ENCODE measurements at places on chromosomes 4 and X.

DNA sequence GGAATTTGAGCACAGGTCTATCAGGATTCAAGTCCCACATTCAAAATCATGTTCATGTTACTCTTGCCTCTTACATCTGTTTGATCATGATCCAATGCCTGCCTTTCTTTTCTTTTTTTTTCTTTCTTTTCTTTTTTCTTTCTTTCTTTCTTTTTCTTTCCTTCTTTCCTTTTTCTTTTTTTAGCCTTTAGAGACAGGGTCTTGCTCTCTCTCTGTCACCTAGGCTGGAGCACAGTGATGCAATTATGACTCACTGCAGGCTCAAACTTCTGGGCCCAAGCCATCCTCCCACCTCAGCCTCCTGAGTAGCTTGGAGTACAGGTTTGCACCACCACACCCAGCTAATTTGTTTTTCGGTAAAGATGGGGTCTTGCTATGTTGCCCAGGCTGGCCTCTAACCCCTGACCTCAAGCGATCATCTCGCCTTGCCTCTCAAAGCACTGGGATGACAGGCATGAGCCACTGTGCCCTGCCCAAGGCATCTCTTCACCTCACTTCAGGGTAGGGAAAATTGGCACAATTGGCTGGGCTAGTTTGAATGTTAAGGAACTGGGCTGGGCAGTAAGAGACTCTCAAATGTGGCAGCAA, 359.2 kb downstream of the FBXW7 start:
- no peak for DNase-seq

- no peak for DNase-seq
Measured at GRCh38 chr4:24067367-24068193, 177.7 kb upstream of the PPARGC1A start.

DNA sequence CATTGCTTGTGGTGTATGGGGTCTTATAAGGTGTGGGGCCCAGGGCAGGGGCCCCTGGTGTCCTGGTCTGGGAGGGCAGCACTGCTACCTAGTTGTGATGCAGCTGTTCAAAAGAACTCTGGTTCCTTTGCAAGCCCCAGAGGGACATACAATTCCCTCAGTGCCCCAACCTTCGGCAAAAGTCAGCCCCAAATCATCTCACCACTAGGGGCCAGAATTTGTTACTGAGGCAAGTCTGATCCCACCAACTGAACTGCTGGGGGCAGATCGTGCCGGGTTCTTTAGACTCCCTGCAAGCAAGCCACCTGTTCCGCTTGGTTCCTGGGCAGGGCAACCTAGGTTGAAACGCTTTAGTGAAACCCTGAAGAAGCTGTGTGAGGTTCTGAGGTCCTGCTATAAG, 180.1 kb upstream of the S100G start:
- DNase-seq = no peak

DNA sequence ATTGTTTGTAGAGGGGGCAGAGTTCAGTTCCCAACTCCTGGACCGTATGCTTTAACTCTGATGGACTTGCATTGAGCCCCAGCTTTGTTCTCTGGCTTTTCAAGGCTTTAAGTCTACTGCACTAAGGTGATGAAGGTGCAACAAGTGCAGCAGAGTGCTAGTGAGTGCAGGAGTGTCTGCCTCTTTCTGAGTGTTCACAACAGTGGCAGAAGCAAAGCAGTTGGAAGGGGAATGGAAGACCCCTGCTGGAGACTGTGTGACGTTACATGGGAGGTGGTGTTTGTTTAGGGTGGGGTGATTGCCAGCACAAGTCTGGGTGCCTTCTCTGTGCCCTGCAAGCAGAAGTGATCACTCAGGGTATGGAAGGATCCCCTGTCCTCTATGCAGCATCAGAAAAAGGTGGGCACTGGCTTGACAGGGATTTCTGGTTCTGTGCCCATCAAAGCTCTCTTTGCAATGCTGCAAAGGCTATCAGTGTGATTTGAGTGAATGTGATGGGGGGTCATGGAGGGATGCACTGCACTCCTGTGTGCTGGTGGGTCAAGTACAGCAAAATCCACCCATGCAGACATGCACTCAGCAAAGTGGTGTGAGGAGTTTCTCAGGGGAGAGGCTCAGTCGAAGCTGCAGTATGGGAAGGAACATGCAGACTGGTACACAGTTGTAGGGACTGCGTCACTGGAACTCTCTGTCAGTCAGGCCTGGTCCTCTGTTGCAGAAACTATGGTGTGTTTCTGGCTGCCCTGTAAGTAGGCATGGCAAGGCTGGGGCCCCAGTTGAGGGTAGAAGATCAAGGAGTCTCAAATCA, 70.9 kb upstream of the UGT2B7 start:
- no peak for DNase-seq

GRCh38 chrX:12954376-12954775, 20.5 kb upstream of the TMSB4X start:
- DNase-seq = no peak

- DNase-seq = no peak
Measured at GRCh38 chr4:184268584-184269160, 51.0 kb upstream of the ENPP6 start.

- no peak for DNase-seq
Measured at GRCh38 chr4:15451181-15451865, 18.4 kb upstream of the CC2D2A start.

- DNase-seq = no peak
Measured at GRCh38 chr4:73740353-73740778, at the start of gene CXCL8. Gene CXCL8 (plus strand): TSS chr4:73740569. CDS start chr4:73740659, 90 bp downstream.

- no peak for DNase-seq
Measured at GRCh38 chr4:121189326-121190215, 25.4 kb upstream of the TNIP3 start.

DNA sequence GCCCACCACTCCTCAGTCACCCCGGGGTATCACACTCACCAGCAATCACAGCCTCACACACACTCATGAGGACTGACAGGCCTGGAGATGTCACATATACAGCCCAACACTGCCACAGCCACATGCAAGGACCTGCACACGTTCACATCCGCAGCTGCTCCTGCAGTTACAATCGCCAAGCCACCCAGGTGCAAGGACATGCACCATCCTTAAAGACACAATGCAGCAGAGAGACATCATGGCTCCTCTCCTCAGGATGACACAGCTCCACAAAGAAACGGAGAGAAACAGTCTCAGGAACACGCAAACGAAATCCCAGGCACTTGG, 1.1 kb downstream of the PCSK1N start:
- no peak for DNase-seq

GRCh38 chr4:21685911-21686310, 262.7 kb downstream of the KCNIP4 start:
- DNase-seq = no peak

GRCh38 chr4:111761531-111761930, 383.7 kb upstream of the FAM241A start:
- DNase-seq = no peak

- no peak for DNase-seq
Measured at GRCh38 chr4:24209131-24209530, 319.3 kb upstream of the PPARGC1A start.

- no peak for DNase-seq
Measured at GRCh38 chr4:6747294-6748051, 31.5 kb downstream of the BLOC1S4 start.

- DNase-seq = no peak
Measured at GRCh38 chrX:110182362-110182761, 135.5 kb downstream of the AMMECR1 start.

GRCh38 chr4:70925418-70925817, 23.2 kb downstream of the MOB1B start:
- no peak for DNase-seq

DNA sequence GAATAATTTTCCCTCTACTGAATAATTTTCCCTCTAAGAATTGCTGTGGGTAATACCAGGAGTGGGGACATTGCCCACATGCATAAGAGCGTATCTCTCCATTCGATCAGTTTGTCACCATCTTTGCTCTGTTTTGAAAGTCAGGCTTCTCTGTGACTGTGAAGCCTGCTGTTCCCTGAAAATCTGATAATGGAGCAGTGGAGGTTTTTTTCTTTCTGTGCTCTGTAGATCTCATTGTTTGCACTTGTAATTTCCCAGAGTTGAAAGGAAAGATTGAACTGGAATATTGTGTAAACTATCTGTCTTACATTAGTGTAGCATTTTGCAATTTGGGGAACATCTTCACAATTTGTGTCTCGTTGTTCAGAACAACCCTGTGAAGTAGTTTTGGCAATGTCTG, 4.3 kb downstream of the ZXDB start:
- DNase-seq = no peak

DNA sequence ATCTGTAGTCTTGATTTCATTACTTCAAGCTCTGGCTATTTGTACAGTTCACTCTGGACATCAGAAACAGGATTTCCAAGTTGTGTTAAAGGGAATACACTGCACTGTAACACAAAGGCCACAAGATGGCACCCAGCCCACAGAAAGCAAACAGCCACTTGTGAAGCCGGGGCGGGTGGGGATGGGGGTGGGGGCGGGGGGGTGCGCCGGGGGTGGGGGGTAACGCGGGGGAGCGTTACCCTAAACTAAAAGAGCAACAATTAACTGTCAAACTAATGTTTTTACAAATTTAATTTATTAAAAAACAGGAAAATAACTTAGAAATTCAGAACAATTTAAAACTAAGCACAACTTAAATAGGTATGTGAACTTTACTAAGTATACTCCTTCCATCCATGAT, 27.3 kb downstream of the PRDX4 start:
- peak; percentile 10 for DNase-seq

DNA sequence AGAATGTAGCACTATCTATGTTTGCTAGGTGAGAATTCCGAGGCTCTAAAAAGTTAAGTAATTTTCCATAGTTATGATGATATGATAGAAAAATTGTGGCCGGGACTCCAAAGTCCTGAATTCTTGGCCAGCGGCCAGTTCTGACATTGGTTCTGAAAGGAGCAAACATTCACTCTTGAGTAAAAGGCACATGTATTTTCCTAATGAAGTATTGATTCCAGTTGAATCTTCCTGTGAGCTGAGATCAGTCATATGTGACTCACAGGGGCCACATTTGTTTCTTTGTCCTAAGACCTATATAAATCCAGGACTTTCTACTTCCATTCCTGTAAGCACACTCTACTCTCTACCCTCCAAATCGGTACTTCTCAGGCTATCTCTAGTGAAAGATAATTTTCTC, 349.9 kb downstream of the BMPR1B start:
- no peak for DNase-seq

GRCh38 chr4:153179100-153179499, 25.1 kb upstream of the TRIM2 start:
- DNase-seq = no peak

DNA sequence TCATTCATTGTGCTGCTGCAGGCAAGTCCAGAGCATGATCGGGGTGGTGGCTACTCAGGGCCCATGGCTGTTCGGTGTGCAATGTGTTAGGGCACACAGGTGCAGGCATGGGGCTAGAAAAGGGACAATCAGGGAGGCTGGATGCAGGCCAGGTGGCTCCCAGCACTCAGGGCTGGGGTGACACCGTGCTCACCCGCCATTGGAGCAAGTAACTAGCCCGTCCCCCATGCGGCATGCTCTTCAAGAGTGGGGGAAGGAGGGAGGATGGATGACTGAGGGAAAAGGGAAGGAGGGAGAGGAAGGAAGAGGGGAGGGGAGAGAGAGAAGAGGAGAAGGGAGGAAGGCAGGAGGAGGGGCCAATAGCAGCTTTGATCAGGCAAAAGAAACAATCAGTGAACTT, 64.7 kb downstream of the INTS6L start:
- DNase-seq = no peak

DNA sequence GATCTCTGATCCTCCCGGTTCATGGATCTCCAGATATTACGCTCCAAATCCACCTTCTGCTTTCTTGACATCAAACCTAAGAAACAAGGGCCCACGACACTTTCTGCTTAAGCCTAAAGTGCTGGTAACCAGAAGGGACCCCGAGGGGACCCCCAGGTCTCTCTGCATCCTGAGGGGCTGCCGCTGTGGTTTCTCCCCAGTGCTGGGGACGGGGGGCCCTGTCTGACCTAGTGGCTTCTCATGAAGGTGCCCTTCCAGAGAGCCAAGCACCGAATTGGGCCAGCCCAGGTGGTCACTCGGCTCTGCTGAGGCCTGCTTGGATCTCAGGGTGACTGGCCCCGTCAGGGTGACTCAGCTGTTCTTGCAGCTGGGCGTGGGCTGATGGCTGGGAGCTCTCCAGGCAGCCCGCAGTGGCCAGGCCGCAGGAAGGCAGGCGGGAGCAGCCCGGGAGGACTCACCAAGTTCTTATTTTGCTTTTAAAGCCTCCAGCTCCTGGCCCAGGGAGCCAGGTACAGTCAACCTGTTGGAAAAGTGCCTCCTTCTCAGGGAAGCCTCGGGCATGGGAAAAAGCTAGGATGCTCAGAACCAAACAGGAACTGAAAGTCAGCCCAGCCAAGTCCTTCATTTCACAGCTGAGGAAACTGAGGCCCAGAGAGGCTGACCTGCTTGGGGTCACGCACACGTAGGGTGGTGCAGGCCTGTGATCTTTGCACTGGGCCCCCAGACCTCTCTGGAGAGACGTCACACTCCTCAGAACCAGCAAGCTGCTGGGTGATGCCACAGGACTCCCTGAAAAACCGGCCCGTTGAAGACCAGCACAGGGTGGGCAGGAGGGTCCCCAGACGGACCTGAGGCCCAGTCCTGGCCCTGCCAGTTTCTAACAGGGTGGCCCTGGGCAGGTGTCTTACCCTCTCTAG, 16.7 kb downstream of the BLOC1S4 start:
- no peak for DNase-seq

DNA sequence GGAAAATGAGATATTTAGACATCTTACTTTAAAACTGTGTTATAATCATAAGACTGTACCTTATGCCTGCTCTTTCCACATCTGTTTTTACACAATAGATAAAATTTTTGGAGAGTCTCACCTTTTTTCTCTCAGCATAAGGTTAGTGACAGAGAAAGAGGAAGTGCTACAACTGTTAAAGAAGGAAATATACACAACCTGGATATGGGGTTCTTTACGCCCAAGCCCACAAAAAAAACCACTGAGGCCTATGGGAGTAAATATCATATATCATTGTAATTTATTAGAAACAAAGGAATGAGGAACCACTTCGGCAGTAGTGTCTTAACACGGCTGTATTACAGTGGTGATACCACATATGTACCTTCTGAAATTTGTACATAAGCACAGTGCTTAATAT, 265.9 kb upstream of the GK2 start:
- DNase-seq = no peak

DNA sequence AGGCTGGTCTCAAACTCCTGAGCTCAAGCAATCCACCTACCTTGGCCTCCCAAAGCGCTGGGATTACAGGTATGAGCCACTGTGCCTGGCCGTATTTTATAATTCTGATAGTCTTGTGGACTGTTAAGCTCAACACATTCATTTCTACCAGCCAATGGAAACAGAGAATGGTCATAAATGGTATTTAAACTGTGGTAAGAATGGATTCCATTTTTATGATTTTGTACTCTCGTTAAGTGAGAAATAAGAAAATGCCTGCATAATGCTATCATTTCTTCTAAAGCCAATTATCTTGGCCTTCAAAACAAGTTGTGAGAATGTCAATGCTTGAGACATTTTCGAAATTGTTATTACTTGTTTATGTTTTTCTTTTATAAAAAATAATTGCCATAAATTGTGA, 321.0 kb downstream of the IL15 start:
- no peak for DNase-seq

DNA sequence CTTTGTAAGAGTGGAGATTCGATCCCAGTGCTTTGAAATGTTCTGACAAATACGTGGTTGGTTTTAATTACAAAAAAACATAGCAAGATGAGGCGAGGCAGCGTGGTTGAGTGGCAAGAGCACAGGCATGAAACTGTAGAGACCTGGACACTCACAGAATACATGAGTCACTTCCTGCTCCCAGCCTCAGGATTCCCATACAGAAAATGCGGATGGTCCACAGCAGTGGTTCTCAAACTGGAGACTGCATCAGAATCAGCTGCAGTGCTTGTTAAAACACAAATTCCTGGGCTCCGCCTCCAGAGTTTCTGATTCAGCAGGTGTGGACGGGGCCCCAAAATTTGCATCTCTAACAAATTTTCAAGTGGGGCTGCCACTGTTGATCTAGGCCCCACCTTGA, 10.1 kb downstream of the OTOP1 start:
- DNase-seq = no peak

- no peak for DNase-seq
Measured at GRCh38 chrX:116226665-116227484, 56.3 kb downstream of the AGTR2 start.

All from stimulated activated CD8-positive, alpha-beta memory T cell treated with anti-CD3 and anti-CD28 coated beads, Interleukin-4, amount 100 ng/mL, for 1 hour (primary cell).